ENCODE measurements at places on chromosomes 11 and 22.

GRCh38 chr22:38207898-38208432, 6.2 kb downstream of the MAFF start:
- DNase-seq, result no peak

DNA sequence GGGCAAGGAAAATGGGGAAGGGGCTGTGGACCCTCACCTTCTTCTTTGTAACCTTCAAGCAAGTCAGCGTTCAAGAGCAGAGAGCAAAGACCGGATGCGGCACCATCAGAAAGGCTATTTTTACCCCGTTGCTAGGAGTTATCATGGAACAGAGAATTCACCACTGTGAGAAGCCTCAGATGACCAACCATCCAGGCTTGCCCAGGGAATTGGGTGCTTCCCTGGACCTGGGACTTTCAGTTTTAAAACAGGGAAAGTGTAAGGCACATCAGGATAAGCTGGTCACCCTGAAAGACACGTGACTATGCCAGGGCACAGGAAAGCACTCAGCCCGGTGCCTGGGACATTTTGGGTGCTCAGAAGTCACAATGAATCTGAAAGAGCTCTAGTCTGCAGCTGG, 10.4 kb downstream of the GALNT18 start:
- no peak for DNase-seq

DNA sequence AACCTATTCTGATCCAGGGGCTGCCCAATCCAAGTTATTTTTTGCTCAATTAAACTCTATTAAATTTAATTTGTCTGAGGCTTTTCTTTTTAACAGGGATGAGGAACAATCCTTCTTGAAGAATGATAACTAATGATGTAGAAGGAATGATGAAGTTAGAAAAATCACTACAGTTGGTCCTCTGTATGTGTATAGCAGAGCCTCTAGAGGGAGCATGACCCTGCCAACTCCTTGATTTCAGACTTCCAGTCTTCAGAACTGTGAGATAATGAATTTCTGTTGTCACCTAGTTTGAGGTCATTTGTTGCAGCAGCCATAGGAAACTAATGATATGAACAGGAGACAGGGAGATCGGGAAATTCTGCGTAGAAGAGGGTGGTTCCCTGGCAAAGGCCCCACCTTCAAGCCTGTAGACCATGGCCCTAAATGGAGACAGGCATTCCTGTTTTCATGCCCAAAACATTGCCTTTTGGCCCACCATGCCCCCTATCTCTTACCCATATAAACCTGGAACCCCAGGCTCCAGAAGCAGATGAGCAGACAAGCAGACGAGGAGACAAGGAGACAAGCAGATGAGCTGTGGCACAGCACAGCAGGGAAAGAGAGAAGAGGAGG, 7.7 kb upstream of the QSER1 start:
- no peak for DNase-seq

- DNase-seq, result no peak
Measured at GRCh38 chr11:14390669-14391068, 31.7 kb upstream of the RRAS2 start.

- no peak for DNase-seq
Measured at GRCh38 chr11:110113505-110113904, 20.3 kb downstream of the ZC3H12C start.

- no peak for DNase-seq
Measured at GRCh38 chr22:26479043-26479791, 4.4 kb downstream of the HPS4 start.

GRCh38 chr11:99349151-99349673, 328.5 kb downstream of the CNTN5 start:
- DNase-seq, result no peak
